ENCODE measurements at places on chromosomes 12 and 14. TPM values are rescaled to one million over a fixed set of nuclear protein-coding genes. Genes with fewer than 3 reads are reported as not detected.

ESRRB gene
- total RNA-seq: 0.29 TPM

OASL gene
- 1.8 TPM for total RNA-seq

DDX51 gene
- 26.5 TPM for total RNA-seq

FBRSL1 gene
- total RNA-seq: 117 TPM

HEBP1 gene
- 50.1 TPM for total RNA-seq

SLC17A8 gene
- total RNA-seq: 0.06 TPM

Measured in A549 treated with AZD2906 at 1 μM for 4 hours (cell line).